IPS-NIHi11 (cell line): ENCODE measurements at places on chromosomes 2 and 18.
A peak's percentile ranks its signal among the peaks of the same experiment; 100 is the strongest.

GRCh38 chr2:24285484-24286152 is 74.7 kb downstream of the ITSN2 start:
- DNase-seq: no peak

- DNase-seq: no peak
These were observed 9.3 kb upstream of the ESPNL start for GRCh38 chr2:238090887-238091286.

DNA sequence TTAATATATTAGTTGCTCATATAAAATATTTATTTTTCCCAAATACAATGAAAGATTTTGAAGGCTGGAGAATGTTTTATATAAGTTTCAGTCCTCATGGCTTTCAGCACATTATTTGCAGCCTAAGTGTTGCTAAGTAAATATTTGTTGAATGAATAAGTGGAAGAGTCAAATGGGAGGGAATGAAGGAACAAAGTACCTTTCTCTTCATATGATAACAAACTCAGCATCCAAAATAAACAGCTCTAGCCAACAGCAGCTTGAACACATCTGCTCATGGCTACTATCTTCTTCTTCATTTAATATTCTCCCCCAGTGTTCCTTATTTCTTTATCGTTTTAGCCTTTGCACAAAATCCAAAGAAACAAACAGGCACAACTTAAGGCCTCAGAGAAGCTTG is 385.2 kb upstream of the PIK3C3 start:
- DNase-seq: no peak

DNA sequence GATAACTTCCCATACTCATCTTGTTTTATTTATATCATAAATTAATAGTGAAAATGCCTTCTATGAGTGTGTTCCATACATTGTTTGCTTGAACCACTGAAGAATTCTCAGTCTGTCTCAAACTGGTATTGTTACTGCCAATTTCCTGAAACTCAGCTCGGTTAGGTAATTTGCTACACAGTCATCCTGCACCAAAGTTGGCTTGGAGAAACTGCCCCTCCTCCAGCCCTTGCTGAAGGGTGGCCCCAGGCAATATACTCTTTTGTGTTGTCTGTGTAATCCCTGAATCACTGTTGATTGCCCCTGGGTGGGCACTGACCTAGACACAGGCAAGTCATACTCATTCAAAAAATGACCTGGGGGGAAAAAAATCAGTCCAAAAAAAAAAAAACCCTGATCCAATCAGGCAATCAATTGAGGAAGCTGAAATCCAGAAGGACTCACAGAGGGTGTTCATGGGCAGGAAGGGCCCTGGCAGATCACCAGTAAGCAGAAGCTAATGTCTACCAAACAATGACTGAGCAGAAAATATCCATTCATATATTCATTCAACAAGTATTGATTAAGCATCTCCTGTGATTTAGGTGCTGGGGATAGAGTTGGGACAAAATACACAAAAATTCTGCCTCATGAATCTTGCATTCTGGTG is 3.8 kb upstream of the SESTD1 start:
- DNase-seq: peak; percentile 12

GRCh38 chr2:74919827-74920226 is 38.6 kb upstream of the POLE4 start:
- DNase-seq: peak; percentile 93

GRCh38 chr18:24922491-24922890 is 429.5 kb downstream of the ZNF521 start:
- DNase-seq: no peak

GRCh38 chr2:47096451-47096850 is 58.7 kb downstream of the STPG4 start:
- no peak for DNase-seq

GRCh38 chr2:130391872-130392670 is 36.2 kb downstream of the PTPN18 start:
- no peak for DNase-seq

DNA sequence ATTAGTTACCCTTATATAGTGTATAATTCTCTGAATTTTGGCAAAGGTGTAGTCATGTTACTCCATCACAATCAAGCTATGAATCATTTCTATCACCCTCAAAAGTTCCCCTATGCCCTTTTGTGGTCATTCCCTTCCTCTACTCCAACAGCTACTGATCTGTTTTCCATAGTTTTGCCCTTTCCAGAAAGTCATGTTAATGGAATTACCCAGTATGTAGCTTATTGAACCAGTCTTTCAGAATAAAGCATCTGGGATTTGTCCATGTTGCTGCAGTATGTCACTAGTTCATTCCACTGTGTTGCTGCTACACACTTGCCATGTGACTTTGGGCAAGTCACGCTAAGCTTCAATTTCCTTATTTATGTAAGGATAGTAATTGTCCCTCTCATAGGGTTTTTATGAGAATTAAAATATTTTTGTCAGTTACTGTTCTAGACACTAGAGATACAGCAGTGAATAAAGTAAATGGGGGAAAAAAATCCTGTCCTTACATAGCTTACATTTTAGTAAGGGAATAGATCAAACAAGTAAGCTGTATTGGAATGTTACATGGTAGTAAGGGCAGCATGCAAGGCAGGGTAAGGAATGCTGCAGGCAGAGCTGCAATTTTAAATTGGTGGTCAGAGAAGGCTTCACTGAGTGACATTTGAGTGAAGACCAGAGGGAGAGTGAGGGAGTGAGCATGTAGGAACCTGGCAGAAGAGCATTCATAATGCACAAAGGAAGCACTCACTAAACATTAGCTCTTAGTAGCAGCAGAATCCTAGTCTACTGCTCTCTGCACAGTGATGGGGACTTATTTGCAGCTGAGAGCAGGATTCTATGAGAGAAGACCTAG is 80.3 kb upstream of the TSPYL6 start:
- no peak for DNase-seq

- no peak for DNase-seq
These were observed 9.8 kb downstream of the SOWAHC start for GRCh38 chr2:109623923-109624322.
